ENCODE measurements at places on chromosomes 12 and 14. TPM values are rescaled to one million over a fixed set of nuclear protein-coding genes. Genes with fewer than 3 reads are reported as not detected.

The CLECL1 gene
- not detected for total RNA-seq

The PLD4 gene
- total RNA-seq, result not detected

The PPP1R36 gene
- total RNA-seq, result 0.69 TPM

The PPM1A gene
- 19.0 TPM for total RNA-seq

The SYCP3 gene
- not detected for total RNA-seq

The CCDC175 gene
- total RNA-seq, result not detected

The ACOT4 gene
- total RNA-seq, result not detected

The COX8C gene
- total RNA-seq, result not detected

The AVPR1A gene
- total RNA-seq, result not detected

The KRT6A gene
- total RNA-seq, result not detected

The ASCL1 gene
- total RNA-seq, result not detected

The KICS2 gene
- 7.8 TPM for total RNA-seq

The POC1B gene
- 18.4 TPM for total RNA-seq

The LGALS3 gene
- 134 TPM for total RNA-seq
